HEK293T (cell line): ENCODE measurements at places on chromosomes 3 and 15.

DNA sequence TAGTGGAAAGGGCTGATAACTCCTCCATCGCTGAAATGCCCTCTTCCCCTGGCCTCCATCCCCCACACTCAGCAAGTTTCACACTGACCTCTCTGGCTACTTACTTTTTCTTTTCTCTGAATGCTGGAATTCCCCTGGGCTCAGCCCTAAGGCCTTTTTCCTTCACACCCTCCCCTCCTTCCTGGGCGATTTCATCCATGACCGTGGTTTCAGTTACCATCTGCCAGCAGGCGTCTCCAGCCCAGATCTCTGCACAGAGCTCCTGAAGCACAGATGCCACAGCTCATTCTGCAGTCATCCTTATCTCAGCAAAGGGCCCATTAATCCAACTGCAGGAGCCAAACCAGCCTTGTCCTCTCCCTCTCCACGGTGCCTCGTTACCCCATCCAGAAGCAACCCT lies 114.0 kb downstream of the RFTN1 start:
- peak; percentile 13 for DNase-seq

GRCh38 chr3:173745952-173746682 lies 348.6 kb downstream of the NLGN1 start:
- DNase-seq = no peak

GRCh38 chr3:190130696-190131095 lies 10.0 kb upstream of the P3H2 start:
- DNase-seq = no peak

DNA sequence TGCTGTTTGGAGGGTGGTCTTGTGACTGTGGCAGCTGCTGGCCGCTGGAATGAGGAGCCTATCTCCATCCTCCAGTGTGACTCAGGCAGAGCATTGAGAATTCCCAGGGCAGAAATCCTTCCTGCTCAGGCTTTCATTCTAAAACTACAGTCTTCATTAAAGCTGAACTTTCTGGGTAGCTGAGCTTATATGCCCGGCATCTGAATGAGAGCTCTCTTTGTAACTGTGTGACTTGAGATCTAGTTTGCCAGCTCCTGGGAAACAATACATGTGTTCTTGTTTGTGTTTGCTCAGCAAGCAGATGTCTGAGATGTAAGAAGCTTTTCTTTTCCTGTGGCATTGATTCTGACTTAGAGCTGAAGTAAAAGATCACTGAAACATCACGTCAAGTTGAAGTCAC lies 22.4 kb downstream of the RLBP1 start:
- no peak for DNase-seq

GRCh38 chr15:98121957-98122356 lies 161.5 kb downstream of the ARRDC4 start:
- DNase-seq = no peak

DNA sequence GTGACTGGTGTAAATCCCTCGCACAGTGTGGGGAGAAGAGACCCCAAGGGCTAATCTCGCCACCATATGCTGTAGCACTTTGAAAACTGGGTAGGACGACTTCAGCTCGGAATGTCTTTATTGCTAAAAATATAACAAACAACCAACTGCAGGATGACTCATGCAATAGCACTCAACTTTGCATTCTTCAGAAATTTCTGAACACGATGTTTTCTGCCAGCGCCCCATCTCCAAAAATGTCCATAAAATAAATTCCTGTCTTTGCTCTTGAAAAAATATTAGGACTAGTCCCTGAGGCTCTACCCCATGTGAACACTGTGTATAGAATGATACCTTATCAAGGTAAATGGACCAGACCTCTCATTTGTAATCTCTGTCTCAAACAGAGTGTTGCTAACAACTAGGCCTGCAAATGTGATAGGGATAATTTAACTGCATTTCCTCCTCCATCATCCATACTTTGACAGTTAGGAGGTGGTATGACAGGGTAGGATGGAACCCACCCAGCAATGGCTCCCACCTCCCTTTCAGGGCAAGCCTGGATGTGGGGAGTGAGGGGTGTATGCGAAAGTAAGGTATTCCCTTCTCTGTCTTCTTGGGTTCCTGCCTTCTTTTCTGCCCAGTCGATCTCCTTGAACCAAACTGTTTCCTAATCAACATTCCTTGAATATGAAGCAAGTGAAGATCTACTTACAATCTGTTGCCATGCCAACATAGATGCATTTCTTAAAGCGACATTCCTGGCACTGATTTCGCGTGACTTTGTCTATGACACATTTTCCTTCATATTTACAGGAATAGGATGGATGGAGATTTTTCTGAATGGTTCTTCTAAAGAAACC lies 201.1 kb downstream of the NR1D2 start:
- DNase-seq = no peak

- DNase-seq = no peak
Observed at GRCh38 chr3:46888705-46889104, 11.2 kb downstream of the PTH1R start.

DNA sequence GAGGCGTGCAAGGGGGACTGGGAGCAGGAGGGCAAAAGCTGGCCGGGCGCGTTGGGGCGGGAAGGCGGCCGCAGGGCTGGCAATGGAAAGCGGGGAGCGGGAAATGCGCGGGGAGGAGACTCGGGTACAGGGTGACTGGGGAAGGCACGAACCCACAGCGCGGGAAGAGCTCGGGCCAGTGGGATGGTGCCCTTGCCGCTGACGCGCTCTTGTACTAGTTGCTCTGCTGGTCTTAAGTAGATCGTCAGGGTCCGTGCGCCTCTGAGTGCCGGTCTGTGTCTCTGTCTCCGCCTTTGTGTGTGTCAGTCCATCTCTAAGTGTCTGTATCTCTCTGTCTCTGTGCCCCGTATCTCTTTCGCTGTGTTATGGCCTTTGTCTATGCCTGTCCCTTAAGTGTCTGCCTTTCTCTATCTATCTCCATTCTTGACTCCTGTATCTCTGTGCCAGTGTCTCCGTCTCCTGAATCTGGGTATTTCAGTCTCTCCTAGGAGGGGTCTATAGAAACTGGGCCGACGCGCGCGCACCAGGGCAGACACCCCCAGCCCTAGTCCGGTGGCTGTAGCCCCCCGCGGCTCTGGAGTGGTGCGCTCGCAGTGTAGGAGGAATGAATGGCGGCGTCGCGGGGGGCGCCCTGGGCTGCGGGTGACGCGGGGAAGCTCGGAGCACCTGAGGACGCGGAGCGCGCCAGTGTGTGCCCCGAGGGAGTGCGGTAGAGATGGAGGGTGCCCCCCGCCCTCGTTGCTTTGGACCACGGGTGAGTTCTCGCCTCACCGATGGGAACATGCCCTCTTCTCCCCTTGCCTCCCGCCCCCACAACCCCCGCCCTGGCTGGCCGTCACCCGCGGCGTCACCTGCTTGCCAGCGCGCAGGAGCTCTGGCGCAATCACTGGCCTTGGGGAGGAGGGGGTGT lies 756 bp upstream of the CAMK2N2 start:
- DNase-seq = no peak

DNA sequence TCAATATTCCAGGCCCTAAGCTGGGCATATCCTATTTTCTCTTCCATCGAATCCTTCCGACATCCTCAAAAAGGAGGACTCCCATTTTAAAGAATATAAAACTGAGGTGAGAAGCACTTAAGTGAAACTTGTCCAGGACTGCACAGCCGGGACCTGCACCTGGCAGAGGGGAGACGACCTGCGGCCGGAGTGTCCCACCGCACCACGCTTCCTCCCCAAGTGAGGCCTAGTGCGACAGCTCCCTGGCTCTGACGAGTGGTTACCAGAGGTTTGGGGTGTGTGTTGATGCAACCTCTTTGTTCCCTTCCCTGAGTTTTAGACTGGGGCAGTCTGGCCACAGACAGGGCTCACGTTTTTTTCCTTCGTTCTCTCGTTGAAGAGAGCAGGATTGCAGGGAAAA lies 24.9 kb upstream of the ATP2B2 start:
- no peak for DNase-seq

GRCh38 chr3:31823184-31823583 lies 157.9 kb downstream of the OSBPL10 start:
- DNase-seq = no peak

GRCh38 chr3:105653166-105653565 lies 215.6 kb downstream of the CBLB start:
- DNase-seq = no peak

GRCh38 chr3:12473511-12473910 lies 10.8 kb upstream of the TSEN2 start:
- DNase-seq = no peak

- DNase-seq = no peak
Observed at GRCh38 chr3:63456901-63457300, 178.8 kb downstream of the SYNPR start.

GRCh38 chr3:139470199-139470598 lies 6.1 kb downstream of the RBP2 start:
- DNase-seq = no peak

- DNase-seq = peak; percentile 91
Observed at GRCh38 chr15:73897441-73898261, 24.3 kb downstream of the TBC1D21 start.

- no peak for DNase-seq
Observed at GRCh38 chr3:64345371-64345770, 120.1 kb upstream of the PRICKLE2 start.

DNA sequence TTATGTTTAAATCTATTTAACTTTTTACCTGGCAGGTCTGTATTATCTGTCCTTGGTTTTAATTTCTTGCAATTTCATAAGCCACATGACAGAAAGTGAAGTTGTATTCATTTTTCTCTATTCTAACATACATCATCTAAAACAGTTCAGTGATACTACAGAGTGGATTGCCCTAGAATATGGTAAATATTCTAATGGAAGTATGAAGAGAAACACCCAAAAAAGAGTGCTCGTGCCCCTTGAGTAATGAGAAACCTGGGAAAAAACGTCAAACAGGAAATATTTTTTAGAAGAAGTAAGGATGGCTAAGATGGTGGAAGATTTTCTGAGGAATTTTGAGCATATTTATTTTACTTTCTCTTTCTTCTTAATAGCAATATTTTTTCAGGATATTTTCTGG lies 261.1 kb upstream of the CBLB start:
- no peak for DNase-seq

DNA sequence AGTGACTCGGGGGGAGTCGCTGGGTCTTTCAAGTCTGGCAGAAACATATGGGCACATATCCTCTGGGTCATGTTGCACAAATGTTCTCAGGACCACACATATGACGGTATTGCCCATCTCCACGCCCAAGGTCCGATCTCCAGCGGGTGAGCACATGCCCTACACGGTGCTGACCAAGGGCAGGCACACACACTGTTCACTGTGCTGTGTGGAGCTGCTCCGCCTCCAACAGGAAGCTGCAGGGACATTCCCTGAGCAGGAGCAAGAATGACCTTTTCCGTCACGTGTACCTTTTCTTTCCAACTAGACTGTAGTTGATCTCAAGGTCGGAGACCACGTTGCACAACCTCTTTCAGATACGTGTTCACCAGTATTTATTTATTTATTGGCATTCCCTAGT lies 41.7 kb upstream of the B3GNT5 start:
- DNase-seq = no peak

- no peak for DNase-seq
Observed at GRCh38 chr3:128556907-128557306, 63.9 kb upstream of the GATA2 start.

DNA sequence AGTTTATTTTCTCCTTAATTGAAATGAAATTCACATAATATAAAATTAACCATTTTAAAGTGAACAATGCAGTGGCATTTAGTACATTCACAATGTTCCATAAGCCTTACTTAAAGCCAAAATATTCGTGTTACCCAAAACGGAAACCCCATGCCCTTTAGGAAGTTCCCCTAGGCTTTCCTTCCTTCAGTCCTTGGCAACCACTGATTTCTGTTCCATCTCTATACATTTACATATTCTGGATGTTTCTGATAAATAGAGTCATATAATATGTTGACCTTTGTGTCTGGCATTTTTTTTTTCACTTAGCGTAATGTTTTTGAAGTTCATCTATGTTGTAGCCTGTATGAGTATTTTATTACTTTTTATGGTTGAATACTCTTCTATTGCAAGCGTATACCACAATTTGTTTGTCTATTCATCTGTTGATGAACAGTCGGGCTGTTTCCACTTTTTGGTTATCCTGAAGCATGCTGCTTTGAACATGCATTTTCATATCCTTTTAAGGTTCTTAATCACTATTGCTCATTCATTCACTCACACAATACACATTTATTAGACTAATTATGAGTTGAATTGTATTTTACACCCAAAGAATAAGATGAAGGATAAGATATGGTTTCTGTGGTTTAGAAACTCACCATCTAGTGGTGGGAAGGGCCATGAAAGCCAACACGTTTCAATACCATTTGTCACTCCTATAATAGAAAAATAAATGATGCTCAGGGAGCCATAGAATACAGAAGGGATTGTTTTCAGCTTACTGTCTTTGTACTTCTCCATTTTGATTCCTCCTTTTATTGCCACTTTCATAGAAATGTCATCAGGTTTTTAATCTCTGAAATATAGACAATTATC lies 408.2 kb upstream of the CBLB start:
- DNase-seq = no peak

GRCh38 chr3:171468296-171468906 lies 8.2 kb upstream of the TNIK start:
- no peak for DNase-seq

DNA sequence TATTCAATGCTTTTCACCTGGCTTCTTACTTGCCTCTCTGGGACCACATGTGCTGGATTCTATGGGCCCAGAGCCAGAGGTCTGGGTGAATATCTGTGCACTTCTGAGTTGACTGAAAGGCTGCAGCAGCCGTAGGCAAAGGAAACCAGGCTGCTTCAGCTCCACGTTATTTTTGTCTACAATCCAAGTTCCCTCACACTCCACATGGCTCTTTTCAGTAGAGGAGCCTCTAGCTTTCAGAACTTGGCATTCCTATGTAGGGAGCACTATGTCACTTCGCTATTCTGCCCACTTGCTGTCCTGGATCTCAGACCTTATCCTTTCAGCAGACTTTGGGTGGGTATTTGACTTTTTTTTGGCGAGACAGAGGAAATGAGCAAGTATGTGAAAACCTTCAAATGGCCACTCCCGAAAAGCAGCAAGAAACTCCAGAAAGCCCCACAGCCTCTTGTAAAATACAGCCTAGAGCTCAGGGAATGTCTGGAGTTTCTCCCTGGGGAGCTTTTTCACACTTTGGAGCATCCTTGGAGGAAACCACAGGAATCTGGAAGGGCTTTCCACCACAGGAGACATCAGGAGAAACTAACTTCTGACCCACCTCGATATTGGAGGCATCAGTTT lies 80.9 kb downstream of the DUT start:
- DNase-seq = no peak

- DNase-seq = no peak
Observed at GRCh38 chr3:133441867-133442270, 42.0 kb downstream of the BFSP2 start.

DNA sequence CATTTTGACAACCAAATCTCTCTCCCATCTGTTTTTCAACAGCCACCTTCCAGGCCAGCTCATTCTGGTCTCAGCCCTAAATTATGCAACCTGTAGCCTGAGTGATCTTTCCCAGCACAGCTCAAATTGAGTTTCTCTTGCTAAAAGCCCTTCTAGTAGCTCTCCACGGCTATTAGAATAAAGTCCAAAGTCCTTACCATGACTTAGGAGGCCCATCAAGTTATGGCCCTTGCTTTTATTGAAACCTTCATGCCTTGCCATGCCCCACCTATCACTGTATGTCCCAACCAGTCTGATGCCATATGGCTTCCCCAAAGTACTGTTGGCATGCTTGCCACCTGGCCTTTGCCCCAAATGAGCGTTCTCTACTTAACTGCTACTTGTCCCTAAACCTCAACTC lies 303.5 kb upstream of the GADL1 start:
- DNase-seq = no peak

- DNase-seq = no peak
Observed at GRCh38 chr3:128347282-128347681, 119.4 kb downstream of the DNAJB8 start.
